ENCODE measurements at places on chromosomes 16 and 17. TPM values are rescaled to one million over a fixed set of nuclear protein-coding genes. Genes with fewer than 3 reads are reported as not detected.

GRCh38 chr17:19592316-19592715 is 56.2 kb upstream of the ALDH3A2 start:
- no peak for DNase-seq

DNA sequence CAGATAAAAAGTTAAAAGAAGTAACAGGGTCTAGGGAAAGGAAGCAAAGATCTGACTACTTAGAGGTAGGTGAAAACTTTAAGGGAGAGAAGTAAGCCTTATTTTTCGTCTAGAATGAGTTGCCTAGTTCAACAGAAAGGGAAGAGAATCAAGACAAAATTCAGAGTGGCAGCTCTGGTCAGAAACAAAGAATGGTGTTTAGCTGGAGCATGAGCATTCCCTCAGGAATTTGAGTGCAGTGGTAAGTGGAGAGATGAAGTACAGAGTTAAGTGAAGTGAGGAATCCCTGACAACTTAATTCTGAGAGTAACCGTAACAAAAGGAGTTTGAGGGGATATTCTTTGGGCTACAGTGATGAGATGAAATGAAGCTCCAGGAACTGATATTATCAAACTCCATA is 11.5 kb downstream of the SMG6 start:
- DNase-seq, result no peak

Gene CACNG5
- 0.31 TPM for total RNA-seq

Gene ABCA3
- 34.8 TPM for total RNA-seq

DNA sequence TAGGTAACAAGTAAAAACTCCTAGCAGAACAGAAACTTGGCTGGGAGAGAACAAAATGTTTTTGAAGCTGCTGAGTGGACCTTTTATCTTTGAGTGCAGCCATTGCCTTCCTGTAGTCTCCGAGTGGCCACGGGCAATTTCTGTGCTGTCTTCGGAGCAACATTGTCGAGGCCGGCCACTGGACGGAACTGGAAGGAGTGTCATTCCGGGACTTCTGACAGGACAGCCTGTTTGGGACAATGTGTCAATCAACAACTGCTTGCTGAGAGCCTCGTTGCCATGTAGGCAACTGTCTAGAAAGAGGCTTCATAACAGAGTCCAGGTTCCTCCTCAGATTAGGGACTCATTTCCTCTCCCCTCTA is 96.2 kb upstream of the CDYL2 start:
- DNase-seq, result no peak

DNA sequence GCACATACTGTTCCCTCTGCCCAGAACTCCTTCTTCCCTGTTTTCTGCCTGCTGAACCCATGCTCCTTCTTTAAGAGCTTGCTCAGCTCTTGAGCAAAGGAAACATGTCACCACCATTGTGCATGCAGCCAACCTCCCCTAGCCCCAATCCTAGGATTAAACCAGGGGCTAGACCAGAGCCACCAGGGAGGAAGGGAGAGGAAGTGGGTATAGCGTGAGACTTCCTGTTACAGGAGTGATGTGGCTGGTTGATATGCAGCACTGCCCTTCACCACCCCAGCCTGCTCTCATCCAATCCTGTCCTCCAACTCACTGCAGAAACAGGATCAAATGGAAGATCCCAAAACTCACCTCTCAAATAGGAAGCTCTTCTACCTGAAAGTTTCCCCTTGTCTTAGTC is 67.1 kb upstream of the CDH5 start:
- no peak for DNase-seq

DNA sequence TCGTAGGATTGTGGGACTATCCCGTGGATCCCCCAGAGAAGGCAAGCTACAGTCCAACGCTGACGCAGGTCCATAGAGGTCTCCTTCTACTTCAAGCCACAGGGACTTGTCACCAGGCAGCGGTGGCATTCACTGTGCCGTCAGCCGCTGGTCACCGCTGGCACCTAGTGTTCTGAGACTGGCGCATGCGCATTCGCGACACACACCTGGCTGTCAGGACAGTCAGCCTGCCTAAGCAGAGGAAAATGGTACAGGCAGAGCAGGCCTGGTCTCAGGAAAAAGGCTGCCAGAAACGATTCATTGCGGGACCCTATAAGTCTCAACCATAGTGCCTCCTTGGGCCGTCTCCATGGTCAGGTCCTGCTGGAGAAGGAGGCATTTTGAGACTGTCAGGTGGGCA is 138.0 kb upstream of the WSB1 start:
- no peak for DNase-seq

Gene TEDC2
- total RNA-seq, result 8.4 TPM

DNA sequence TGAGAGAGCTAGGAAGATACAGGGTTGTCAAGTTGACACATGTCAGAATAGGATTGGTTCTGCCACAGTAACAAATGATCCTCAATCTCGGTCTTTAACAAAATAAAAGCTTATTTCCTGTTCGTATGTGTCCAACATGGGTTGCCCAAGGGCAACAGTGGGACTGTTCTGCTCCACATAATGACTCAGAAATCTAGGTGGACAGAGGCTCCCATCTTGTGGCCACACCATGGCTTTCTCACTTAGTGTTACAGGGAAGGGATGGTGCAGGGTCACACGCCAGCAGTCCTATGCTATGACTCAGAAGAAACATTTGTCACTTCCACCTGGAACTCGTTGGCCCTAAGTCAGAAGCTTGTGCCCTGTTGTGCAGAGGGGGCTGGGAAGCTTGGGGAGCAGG is 364.9 kb downstream of the SNX29 start:
- no peak for DNase-seq

Gene CDK3
- 0.78 TPM for total RNA-seq

GRCh38 chr17:79029327-79030009 is 5.5 kb downstream of the C1QTNF1 start:
- DNase-seq, result no peak

Gene HID1
- 13.7 TPM for total RNA-seq

Gene PTX4
- total RNA-seq, result not detected

DNA sequence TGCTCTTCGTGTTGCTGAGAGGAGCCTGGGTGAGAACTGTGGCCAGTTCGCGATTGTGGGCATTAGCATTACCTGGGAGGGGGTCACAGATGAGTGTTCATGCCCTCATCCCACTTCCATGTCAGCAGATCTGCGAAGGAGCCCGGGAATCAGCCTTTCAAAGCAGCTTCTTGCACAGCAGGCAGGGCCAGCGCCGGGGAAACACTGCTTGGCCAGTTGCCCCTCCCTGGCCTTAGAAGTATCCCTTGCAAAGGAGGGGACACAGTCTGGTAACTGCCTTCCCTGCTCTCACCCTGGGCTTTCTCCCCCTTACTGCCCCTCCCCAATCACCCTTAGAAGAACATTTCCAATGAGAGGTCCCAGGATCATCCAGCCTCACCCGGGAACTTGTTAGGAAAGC is 42.8 kb upstream of the FOXF1 start:
- DNase-seq, result no peak

- DNase-seq, result no peak
Observed at GRCh38 chr17:71792966-71793365, 327.9 kb upstream of the SOX9 start.

GRCh38 chr16:9797306-9797705 is 384.9 kb downstream of the GRIN2A start:
- DNase-seq, result no peak

Gene SRL
- total RNA-seq, result 0.16 TPM

DNA sequence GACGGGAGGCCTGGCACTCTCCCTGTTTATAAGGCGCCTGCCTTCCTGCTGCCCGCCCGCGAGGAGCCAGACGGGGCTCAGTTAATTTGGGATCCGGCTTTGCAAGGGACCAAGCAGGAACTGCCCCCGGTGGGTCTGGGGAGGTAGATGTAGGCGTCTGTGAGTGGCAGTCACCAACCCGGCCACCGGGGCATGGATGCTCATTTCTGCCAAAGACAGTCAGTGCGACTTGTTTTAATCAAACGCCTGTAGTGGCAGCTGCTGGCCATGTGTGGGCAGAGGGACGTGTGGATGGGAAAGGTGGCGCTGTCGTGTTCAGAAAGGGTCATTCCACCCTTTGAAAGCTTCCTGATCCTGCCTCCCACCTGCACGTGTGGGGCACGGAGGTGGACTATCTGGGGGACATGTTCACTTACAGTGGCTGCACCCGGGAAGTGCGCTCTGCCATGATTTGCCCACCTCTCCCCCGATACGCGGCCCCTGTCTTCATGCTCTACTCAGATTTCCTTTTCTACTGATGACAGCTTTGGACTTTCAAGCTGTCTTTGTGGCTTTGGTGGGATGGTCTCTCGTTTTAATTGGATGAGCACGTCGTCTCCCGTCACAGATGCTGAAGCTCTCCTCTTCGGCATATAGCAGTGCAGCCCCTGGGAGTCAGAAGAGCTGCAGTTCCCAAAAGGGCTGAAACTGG is 60.3 kb upstream of the CIBAR2 start:
- DNase-seq, result no peak

Gene KRT39
- total RNA-seq, result not detected

Gene TMEM100
- total RNA-seq, result 3.3 TPM

- no peak for DNase-seq
Observed at GRCh38 chr16:86975445-86975844, 341.7 kb downstream of the C16orf95 start.

Gene CD7
- total RNA-seq, result not detected

DNA sequence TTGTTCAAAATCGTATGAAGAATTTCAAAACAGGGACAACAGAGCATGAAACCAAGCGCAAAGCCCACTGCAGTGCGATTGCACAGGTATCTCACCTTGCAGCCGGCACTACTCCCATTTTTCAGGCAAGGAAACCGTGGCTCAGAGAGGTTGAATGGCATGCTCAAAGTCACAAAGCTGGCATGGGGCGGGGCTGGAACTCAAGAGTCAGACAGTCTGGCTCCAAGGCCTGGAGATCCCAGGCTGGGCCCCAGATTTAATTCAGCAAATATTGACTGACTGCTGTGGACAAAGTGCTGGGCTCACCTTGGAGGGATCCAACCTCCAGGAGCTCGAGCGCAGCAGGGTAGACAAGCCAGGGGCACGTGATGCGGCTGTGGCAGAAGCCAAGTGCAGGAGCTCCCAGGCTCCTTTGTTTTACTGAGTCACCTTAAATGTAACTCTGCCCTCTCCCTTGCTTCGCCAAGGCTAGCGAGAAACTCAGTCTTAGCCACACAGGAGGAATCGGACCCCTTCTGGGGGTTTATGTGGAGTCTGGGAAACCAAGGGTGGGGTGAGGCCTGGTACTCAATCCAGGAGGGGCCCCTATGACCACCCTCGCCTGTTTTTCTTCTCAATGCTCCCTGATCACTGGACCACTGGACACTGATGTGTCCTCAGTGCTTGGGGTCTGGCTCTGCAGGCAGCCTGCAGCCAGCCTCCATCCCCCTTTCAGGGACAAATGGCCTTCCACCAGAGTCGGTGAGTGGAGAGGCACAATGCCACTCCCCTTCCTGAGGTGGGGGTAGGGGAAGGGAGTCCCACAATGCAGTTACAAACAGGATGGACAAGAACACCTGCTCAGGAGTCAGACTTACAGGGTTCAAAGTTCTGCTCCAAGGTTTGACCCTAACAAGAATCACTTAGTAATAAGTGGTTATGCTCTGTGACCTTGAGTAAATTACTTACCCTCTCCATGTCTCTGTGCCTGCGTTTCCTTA is 3.9 kb upstream of the SPATA20 start:
- no peak for DNase-seq

DNA sequence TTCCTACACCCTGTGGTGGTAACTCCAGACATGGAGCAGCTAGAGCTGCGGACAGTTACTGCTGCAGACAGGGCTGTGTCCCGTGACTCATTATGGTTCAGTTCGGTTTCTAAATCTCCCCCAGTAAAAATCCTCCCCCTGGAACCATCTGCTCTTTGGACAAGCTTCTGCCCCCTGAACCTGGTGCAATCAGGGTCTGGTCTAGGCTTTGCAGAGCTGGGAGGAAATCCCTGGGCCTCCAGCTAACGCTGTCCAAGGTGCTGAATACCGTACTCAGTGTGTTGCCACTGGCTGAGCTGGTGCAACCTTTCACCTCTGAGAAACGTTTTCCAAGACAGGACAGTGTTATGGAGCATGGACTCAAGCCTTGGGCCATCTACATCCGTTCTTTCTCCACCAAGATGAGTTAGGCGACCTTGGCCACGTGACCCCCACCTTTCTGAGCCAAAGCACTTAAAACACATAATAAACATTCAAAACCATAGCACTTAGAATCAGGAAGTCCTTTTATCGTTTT is 142.0 kb downstream of the CPPED1 start:
- no peak for DNase-seq

Gene BAIAP3
- 5.8 TPM for total RNA-seq

Gene KAT8
- 41.2 TPM for total RNA-seq

- no peak for DNase-seq
Observed at GRCh38 chr17:59401725-59402124, 70.3 kb downstream of the YPEL2 start.

Gene NUDT21
- 287 TPM for total RNA-seq

DNA sequence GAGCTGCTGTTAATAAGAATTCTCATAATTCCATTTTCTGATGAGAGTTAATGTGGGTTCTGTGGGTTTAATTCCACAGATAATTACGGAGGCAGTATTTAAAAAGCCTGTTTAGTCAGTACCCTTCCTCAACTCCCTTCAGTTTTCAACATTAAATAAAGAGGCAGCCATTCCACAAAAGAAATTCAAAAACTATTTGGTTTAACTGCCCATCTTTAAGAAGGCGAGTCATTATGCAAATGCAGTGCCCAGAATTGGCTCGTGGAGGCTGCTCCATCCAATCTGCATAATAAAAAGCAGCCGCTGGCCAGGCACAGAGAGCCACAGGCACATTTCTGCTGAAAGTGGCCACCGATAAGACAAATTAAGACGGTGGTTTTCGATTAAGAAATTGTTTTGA is 194.4 kb upstream of the TOX3 start:
- no peak for DNase-seq

DNA sequence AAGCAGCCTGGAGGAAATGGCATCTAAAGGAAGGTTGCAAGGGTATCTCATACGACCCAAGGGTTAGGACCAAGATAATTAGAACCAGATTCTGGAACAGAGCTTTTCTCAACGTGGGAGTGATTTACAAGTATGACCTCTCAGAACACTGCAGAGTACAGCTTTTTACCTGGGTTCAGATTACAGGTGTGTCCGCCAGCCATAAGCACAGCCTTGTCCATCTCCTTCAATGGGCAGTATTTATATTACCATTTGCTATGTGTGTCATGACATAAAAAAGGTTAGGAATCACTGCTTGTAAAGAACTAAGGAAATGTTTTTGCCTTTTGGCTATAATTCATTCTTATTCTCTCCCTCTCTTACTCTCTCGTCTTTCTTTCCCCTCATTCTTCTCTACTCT is 36.7 kb downstream of the MYO1D start:
- no peak for DNase-seq

DNA sequence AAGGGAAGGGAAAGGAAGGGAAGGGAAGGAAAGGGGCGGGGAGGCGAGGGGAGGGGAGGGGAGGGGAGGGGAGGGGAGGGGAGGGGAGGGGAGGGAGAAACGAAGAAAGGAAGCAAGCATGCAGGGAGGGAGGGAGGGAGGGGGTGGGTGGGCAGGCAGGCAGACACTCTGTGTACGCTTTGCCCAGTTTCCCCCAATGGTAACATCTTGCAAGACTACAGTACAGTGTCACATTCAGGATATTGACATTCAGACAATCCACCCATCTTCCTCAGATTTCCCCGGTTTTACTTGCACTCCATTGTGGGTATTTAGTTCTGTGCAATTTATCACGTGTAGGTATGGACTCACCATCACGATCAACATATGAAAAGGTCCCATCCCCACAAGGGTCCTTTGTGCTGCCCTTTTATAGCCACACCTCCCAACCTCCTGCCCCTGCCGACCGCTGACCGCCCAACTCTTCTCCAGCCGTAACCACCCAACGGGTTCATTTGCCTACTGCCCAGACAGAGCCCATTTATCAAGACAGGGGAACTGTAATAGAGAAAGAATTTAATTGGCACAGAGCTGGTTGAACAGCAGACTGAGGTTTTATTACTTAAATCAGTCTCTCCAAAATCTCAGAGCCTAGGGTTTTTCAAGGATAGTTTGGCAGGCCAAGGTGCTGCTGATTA is 91.4 kb upstream of the FA2H start:
- no peak for DNase-seq
